ENCODE measurements at places on chromosomes 5 and 9. TPM values are rescaled to one million over a fixed set of nuclear protein-coding genes. Genes with fewer than 3 reads are reported as not detected.
A peak's percentile ranks its signal among the peaks of the same experiment; 100 is the strongest.

DNA sequence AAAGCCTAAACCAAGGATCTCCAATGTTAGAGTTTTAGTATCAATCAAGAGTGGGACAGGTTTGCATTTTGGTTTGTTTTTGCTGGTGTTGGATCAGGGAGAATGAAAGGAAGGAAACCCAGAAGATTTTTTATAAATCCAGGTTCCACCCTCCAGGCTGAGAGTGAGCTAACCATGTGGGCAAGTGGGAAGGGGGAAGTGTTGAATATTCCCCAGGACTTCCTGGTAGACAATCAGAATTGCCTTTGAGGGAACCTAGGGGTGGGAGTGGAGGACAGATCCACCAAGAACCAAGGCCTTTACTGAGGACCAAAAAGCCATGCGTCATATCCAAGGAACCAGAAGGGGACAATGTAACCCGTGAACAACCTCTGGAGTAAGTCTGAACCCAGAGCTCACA lies 33.5 kb upstream of the PIK3R1 start:
- DNase-seq, result no peak
- H3K4me3 ChIP-seq, result no peak overlapping the region
- H3K27ac ChIP-seq, result no peak overlapping the region
- H3K27me3 ChIP-seq, result no peaks in the 10 kb centered on the region

GRCh38 chr9:33289496-33289895 lies 820 bp upstream of the NFX1 start:
- no peaks in the 10 kb centered on the region for H3K27me3 ChIP-seq
- H3K36me3 ChIP-seq, result peaks cover 16% of the 10 kb centered on the region
- H3K27ac ChIP-seq, result peak overlapping the region; percentile 100
- peak; percentile 1 for DNase-seq

GRCh38 chr5:58025809-58026208 lies 434.1 kb downstream of the PLK2 start:
- H3K27ac ChIP-seq, result no peak overlapping the region
- no peaks in the 10 kb centered on the region for H3K36me3 ChIP-seq
- H3K4me1 ChIP-seq, result no peaks in the 10 kb centered on the region
- DNase-seq, result no peak
- no peak overlapping the region for H3K4me3 ChIP-seq
- H3K27me3 ChIP-seq, result no peaks in the 10 kb centered on the region

DNA sequence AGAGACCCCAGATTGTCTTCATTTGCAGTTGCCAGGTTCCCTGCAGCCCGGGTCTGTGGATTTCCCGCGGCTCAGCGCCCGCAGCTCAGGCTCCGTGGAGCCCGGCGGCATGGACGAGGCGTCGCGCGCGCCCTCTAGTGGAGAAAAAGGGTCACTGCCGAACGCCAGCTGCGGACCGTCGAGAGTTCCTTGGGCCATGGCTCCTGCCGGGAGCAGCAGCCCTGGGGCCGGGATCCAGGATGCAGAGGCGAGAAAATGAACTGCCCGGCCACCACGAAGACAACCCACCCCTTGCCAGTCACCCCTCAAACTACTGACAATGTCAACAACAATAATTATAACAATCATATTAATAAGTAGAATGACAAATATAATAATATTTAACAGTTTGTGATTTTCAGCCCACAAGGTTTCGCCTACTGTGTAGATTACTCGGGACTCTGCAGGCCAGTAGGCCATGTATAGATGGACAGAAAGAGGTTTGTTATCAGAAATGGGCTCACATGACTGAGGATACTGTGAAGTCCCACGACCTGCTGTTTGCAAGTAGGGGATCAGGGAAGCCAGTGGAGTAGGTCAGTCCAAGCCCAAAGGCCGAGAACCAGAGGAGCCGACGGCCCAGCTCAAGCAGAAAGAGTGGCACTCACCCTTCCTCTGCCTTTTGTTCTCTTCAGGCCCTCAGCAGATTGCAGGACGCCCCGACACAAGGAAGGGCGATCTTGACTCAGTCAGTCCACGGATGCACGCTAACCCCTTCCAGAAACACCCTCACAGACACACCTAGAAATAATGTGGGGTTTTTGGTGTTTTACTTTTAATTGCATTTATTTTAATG lies 43.1 kb downstream of the BOD1 start:
- no peaks in the 10 kb centered on the region for H3K4me1 ChIP-seq
- H3K27ac ChIP-seq, result no peak overlapping the region
- no peaks in the 10 kb centered on the region for H3K27me3 ChIP-seq
- peak; percentile 45 for DNase-seq
- peak overlapping the region; percentile 27 for H3K4me3 ChIP-seq

- H3K4me1 ChIP-seq, result no peaks in the 10 kb centered on the region
Measured at GRCh38 chr5:78841767-78842166, 143.3 kb downstream of the ARSB start.

DNA sequence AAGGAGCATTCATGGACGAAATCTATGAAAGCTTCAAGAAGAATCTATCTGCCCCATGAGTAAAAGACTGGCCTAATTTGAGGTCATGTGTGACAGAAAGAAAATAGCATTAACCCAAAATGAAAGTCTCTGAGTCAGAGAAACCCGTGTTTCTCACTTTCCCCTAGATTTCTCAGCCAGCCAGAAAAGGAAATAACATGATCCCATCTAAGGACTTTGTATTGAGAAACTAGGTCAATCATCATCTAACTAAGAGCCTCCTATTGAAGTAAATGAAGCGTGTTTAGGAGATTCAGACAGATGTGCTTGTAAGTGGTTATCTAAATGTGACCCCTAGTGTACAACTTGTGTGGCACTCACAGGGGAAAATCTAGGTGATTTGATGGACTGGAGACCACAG lies 77.3 kb upstream of the ZNF366 start:
- H3K27ac ChIP-seq, result no peak overlapping the region
- no peaks in the 10 kb centered on the region for H3K36me3 ChIP-seq
- no peaks in the 10 kb centered on the region for H3K27me3 ChIP-seq
- no peak overlapping the region for H3K4me3 ChIP-seq
- DNase-seq, result no peak
- H3K4me1 ChIP-seq, result no peaks in the 10 kb centered on the region

GRCh38 chr5:132056610-132057497 lies 3.6 kb upstream of the IL3 start:
- H3K4me3 ChIP-seq, result no peak overlapping the region
- H3K27ac ChIP-seq, result peak overlapping the region; percentile 89
- no peaks in the 10 kb centered on the region for H3K4me1 ChIP-seq
- DNase-seq, result no peak
- no peaks in the 10 kb centered on the region for H3K27me3 ChIP-seq
- H3K36me3 ChIP-seq, result no peaks in the 10 kb centered on the region

- H3K36me3 ChIP-seq, result no peaks in the 10 kb centered on the region
- H3K4me3 ChIP-seq, result no peak overlapping the region
- no peaks in the 10 kb centered on the region for H3K4me1 ChIP-seq
- no peak for DNase-seq
Measured at GRCh38 chr9:30075451-30076199, 2308.8 kb upstream of the ACO1 start.

- peaks cover 37% of the 10 kb centered on the region for H3K4me1 ChIP-seq
- H3K36me3 ChIP-seq, result no peaks in the 10 kb centered on the region
- peaks cover 3% of the 10 kb centered on the region for H3K27me3 ChIP-seq
- DNase-seq, result no peak
Measured at GRCh38 chr9:134453776-134454475, 127.7 kb downstream of the RXRA start.

GRCh38 chr5:32735512-32735911 lies 24.4 kb downstream of the NPR3 start:
- H3K27ac ChIP-seq, result no peak overlapping the region
- H3K36me3 ChIP-seq, result no peaks in the 10 kb centered on the region
- H3K4me3 ChIP-seq, result no peak overlapping the region
- DNase-seq, result no peak
- no peaks in the 10 kb centered on the region for H3K4me1 ChIP-seq

DNA sequence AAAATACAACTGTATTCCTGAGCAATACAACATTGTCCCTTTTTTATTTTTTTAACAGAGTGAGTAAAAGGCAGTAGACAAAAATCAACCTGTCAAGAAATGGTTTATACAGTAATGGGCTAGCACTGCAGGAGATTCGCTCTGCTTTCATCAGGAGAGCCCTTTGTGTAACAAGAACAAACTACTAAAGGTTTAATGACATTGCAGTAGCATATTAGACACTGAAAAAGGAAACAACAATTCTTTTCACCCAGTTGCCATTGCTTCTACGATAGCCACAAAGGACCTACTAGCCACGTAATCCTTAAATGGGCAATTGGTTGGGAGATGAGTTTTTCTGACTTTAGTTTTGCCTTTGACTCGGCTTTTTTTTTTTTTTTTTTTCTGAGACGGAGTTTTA lies 319.8 kb upstream of the TRPM3 start:
- no peak overlapping the region for H3K27ac ChIP-seq
- H3K36me3 ChIP-seq, result no peaks in the 10 kb centered on the region
- DNase-seq, result no peak
- peaks cover under 1% of the 10 kb centered on the region for H3K4me1 ChIP-seq

DNA sequence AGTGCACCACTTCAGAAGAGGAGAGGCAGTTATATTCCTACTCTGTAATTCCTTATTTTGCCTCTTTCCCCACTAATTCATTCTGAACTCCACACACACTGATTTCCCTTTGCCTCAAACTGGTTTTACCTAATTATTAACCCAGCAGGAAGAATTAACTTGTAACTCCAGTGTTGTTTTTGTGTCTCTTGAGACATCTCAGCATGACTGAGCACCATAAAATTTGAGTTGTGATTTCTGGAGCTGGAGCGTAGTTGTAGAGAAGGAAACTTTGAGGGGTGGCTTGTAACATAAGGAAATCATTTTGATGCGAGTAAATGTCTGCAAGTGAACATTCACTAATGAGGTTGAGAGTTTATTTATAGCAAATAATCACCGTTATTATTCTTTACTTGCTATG lies 265.2 kb downstream of the TMEM38B start:
- H3K4me3 ChIP-seq, result no peak overlapping the region
- H3K36me3 ChIP-seq, result no peaks in the 10 kb centered on the region
- no peak overlapping the region for H3K27ac ChIP-seq
- H3K4me1 ChIP-seq, result no peaks in the 10 kb centered on the region
- no peaks in the 10 kb centered on the region for H3K27me3 ChIP-seq

- H3K27me3 ChIP-seq, result no peaks in the 10 kb centered on the region
- H3K27ac ChIP-seq, result no peak overlapping the region
- no peaks in the 10 kb centered on the region for H3K4me1 ChIP-seq
- H3K36me3 ChIP-seq, result peaks cover 44% of the 10 kb centered on the region
- H3K4me3 ChIP-seq, result no peak overlapping the region
- DNase-seq, result no peak
Measured at GRCh38 chr9:96476013-96476412, 26.0 kb downstream of the HABP4 start.

GRCh38 chr9:14574173-14574572 lies 119.1 kb downstream of the ZDHHC21 start:
- H3K4me1 ChIP-seq, result no peaks in the 10 kb centered on the region
- H3K27me3 ChIP-seq, result no peaks in the 10 kb centered on the region
- no peak overlapping the region for H3K27ac ChIP-seq
- DNase-seq, result no peak
- H3K4me3 ChIP-seq, result no peak overlapping the region

DNA sequence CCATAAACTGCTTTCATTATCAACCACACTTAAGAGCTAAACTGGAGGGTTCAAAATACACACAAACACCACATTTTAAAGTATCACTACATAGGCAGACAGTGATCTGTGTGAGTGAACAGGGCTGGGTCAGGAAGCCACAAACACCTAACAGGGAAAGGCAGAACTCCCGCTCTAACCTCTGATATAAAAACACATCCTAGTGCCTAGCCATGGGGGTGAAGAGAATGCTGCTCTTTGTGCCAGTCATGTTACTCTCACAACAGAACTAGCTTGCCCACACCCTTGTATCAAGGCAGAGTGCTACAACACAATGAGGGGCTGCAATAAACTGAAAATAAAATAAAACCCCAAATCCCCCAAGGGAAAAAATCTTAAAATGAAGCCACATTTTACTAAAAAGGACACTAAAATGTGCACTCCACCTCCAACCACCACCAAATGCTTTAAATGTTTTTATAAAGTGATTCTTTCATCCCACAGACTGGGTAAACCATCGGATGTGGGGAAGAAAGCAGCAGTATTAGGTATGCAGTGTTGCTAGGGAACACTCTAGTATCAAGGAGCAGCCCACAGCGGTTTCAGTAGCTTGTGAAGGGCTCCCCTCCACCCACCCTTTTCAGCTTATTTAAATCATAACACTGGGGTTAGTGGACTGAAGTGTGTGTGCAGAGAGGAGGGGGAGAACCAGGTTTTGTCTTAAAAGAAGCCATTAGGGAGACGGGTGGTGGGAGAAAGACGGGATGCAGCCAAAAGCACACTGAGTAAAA lies 64.5 kb downstream of the TMEM161B start:
- peak overlapping the region; percentile 68 for H3K27ac ChIP-seq
- H3K36me3 ChIP-seq, result peaks cover 1% of the 10 kb centered on the region
- peak; percentile 67 for DNase-seq
- no peaks in the 10 kb centered on the region for H3K27me3 ChIP-seq
- peaks cover 6% of the 10 kb centered on the region for H3K4me1 ChIP-seq

GRCh38 chr9:129539446-129539845 lies 81.5 kb downstream of the C9orf50 start:
- H3K4me3 ChIP-seq, result no peak overlapping the region
- DNase-seq, result no peak
- no peaks in the 10 kb centered on the region for H3K36me3 ChIP-seq
- no peak overlapping the region for H3K27ac ChIP-seq

- H3K4me3 ChIP-seq, result no peak overlapping the region
- no peaks in the 10 kb centered on the region for H3K4me1 ChIP-seq
- H3K27ac ChIP-seq, result no peak overlapping the region
- no peaks in the 10 kb centered on the region for H3K27me3 ChIP-seq
- no peaks in the 10 kb centered on the region for H3K36me3 ChIP-seq
- no peak for DNase-seq
Measured at GRCh38 chr5:168781941-168782571, 202.9 kb upstream of the PANK3 start.

DNA sequence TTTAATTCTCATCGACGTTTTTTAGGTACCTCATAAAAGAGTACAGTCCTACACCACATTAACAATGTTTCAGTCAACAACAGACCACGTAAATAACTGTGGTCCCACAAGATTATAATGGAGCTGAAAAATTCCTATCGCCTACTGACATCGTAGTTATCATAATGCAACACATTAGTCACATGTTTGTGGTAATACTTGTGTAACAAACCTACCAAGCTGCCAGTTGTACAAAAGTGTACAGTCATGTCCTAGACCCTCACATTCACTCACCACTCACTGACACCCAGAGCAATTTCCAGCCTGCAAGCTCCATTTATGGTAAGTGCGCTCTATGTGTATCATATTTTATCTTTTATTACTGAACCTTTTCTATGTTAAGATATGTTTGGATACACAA lies 16.8 kb downstream of the GNAQ start:
- no peaks in the 10 kb centered on the region for H3K27me3 ChIP-seq
- DNase-seq, result no peak
- H3K36me3 ChIP-seq, result no peaks in the 10 kb centered on the region
- no peak overlapping the region for H3K4me3 ChIP-seq

- no peak for DNase-seq
- no peak overlapping the region for H3K27ac ChIP-seq
- H3K27me3 ChIP-seq, result no peaks in the 10 kb centered on the region
- H3K36me3 ChIP-seq, result no peaks in the 10 kb centered on the region
- no peak overlapping the region for H3K4me3 ChIP-seq
Measured at GRCh38 chr9:101650142-101650541, 55.4 kb upstream of the PPP3R2 start.

GRCh38 chr5:111238431-111239225 lies 14.4 kb downstream of the CAMK4 start:
- no peaks in the 10 kb centered on the region for H3K27me3 ChIP-seq
- peaks cover 55% of the 10 kb centered on the region for H3K4me1 ChIP-seq
- no peak for DNase-seq
- peak overlapping the region; percentile 35 for H3K4me3 ChIP-seq
- no peaks in the 10 kb centered on the region for H3K36me3 ChIP-seq

KLF4 gene
- 1.5 TPM for total RNA-seq

CMBL gene
- 1.1 TPM for total RNA-seq

DNM1 gene
- 1.3 TPM for total RNA-seq

CNTFR gene
- not detected for total RNA-seq

CBY3 gene
- total RNA-seq, result not detected

FOXI1 gene
- total RNA-seq, result not detected

CD74 gene
- total RNA-seq, result 406 TPM

FLT4 gene
- total RNA-seq, result 11.6 TPM
